ENCODE measurements at places on chromosomes 1 and 21. TPM values are rescaled to one million over a fixed set of nuclear protein-coding genes. Genes with fewer than 3 reads are reported as not detected.

Gene GPR157
- 4.9 TPM for total RNA-seq

Gene PSRC1
- 33.5 TPM for total RNA-seq

Gene S100A1
- total RNA-seq = not detected

Gene DTL
- total RNA-seq = 28.3 TPM

Gene NDUFS5
- 354 TPM for total RNA-seq

Gene C1orf226
- total RNA-seq = 0.71 TPM

Gene SLC9C2
- total RNA-seq = not detected

Gene SIK1
- 26.8 TPM for total RNA-seq

Gene USH2A
- total RNA-seq = not detected

Gene MROH9
- total RNA-seq = not detected

Gene KLHDC8A
- total RNA-seq = not detected

Gene LIN9
- total RNA-seq = 6.8 TPM

Gene PERM1
- not detected for total RNA-seq

Gene FAM43B
- total RNA-seq = not detected

Gene CRYAA
- total RNA-seq = not detected

Gene WDR64
- total RNA-seq = not detected

Gene CD1B
- total RNA-seq = not detected

Gene MEF2D
- 17.2 TPM for total RNA-seq

Gene KCNE2
- not detected for total RNA-seq

Gene PLA2G5
- not detected for total RNA-seq

Gene C1orf87
- total RNA-seq = not detected

Gene CYYR1
- total RNA-seq = 6.1 TPM

Gene SASS6
- 8.7 TPM for total RNA-seq

Gene SPRR2A
- total RNA-seq = 3.5 TPM

Gene LPGAT1
- 30.9 TPM for total RNA-seq

Gene HES5
- 0.85 TPM for total RNA-seq

Gene TMEM51
- 18.1 TPM for total RNA-seq

Gene LRRC39
- total RNA-seq = not detected

Gene VTCN1
- total RNA-seq = not detected

Gene TINAGL1
- total RNA-seq = 194 TPM

Gene S100A10
- total RNA-seq = 1,585 TPM

Gene FMO5
- total RNA-seq = 0.21 TPM

Gene ARTN
- 138 TPM for total RNA-seq

Gene TNFRSF14
- total RNA-seq = 11.4 TPM

Gene TAS1R1
- not detected for total RNA-seq

Gene ZYG11A
- 2.8 TPM for total RNA-seq

Gene PLD5
- 7.3 TPM for total RNA-seq

Gene OR10Z1
- not detected for total RNA-seq

Gene ATP8B2
- total RNA-seq = 23.1 TPM

Gene RIPPLY3
- 0.78 TPM for total RNA-seq

Gene CYP2J2
- 8.5 TPM for total RNA-seq
